ENCODE measurements at places on chromosomes 3 and 15.

GRCh38 chr3:61154457-61155198, 96.6 kb downstream of the FHIT start:
- no peak for DNase-seq

- DNase-seq: no peak
These were observed 467.5 kb downstream of the C3orf38 start for GRCh38 chr3:88617283-88617682.

DNA sequence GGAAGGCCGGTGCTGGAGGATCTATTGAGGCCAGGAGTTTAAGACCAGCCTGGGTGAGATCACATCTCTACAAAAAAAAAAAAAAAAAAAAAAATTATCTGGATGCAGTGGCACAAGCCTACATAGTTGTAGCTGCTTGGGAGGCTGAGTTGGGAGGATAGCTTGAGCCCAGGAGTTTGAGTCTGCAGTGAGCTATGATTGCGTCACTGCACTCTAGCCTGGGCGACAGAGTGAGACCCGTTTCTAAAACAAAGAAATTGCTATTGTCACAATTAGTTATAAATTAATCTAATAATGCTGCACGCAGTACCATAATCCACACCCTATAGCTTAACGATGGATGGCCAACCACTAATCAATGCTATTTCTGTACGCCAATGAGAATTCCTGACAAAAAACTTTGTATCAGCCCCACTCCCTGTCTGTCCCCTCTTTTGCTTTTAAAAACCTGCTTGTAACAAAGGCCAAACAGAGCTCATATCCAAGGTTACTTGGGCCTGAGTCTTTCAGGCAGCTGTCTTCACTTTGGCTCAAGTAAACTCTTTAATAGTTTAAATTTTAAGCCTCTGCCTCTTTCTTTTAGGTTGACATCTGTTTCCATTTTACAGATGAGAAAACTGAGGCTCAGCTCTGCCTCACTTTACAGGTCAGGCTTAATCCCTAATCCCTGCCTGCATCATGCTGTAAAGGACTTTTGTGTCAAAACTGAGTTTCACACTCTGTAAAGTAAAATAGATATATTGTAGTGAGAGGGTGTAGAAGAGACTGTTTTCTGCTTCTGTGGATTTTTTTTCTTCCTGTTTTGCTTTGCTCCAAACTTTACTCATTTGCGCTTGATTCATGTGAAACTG, 10.9 kb downstream of the FLNB start:
- DNase-seq: no peak

DNA sequence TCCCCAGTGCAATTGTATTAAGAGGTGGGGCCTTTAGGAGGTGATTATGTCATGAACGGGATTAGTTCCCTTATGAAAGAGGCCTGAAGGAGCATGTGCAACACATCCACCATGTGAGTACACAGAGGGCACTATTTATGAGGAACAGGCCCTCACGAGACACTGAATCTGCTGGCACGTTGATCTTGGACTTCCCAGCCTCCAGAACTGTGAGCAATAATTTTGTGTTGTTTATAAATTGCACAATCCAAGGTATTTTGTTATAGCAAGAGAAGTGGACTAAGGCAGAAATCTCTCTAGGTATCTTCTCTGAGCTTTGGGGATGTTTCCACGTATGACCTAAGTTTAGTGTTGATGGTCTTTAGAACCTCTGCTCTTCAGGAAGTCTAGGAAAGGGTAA, 149.3 kb upstream of the CBLB start:
- no peak for DNase-seq
